ENCODE measurements at places on chromosomes 1 and 21.

- DNase-seq: no peak
These were observed 78.9 kb upstream of the LMO4 start for GRCh38 chr1:87249803-87250202.

DNA sequence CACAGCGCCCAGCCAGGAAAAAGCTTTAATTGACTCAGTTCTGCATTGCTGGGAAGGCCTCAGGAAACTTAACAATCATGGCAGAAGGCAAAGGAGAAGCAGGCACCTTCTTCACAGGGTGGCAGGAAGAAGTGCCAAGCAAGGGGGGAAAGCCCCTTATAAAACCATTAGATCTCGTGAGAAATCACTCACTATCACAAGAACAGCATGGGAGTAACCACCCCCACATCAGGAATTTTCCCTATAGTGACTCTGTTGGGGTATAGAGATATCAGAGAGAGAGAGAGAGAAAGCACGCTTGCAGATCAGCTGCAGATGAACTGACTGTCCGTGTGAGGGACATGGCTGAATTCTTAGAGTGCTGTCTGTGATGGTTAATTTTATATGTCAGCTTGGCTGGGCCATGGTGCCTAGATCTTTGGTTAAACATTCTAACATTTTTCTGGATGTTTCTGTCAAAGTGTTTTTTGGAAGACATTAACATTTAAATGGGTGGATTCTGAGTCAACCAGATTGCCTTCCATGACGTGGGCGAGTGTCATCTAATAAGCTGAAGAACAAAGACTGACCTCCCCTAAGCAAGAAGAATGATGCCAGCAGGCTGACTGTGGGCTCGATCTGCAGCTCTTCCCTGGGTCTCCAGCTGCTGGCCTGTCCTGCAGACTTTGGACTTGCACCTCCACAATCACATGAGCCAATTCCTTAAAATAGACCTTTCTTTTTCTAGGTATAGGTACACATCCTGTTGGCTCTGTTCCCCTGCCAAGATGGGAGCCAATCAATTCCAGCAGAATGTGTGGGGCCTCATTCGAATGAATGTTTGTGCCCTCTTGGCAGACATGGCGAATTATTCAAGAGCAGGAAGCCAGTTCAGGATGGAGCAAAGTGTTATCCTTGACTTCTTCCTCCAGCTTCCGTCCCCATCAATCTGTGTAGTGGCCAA, 21.4 kb upstream of the CPT2 start:
- peak; percentile 21 for DNase-seq

GRCh38 chr1:166950156-166950555, 25.2 kb downstream of the ILDR2 start:
- DNase-seq: no peak

GRCh38 chr1:6907201-6907600, 121.9 kb downstream of the CAMTA1 start:
- DNase-seq: no peak

GRCh38 chr1:93556291-93556690, 108.4 kb downstream of the FNBP1L start:
- no peak for DNase-seq

DNA sequence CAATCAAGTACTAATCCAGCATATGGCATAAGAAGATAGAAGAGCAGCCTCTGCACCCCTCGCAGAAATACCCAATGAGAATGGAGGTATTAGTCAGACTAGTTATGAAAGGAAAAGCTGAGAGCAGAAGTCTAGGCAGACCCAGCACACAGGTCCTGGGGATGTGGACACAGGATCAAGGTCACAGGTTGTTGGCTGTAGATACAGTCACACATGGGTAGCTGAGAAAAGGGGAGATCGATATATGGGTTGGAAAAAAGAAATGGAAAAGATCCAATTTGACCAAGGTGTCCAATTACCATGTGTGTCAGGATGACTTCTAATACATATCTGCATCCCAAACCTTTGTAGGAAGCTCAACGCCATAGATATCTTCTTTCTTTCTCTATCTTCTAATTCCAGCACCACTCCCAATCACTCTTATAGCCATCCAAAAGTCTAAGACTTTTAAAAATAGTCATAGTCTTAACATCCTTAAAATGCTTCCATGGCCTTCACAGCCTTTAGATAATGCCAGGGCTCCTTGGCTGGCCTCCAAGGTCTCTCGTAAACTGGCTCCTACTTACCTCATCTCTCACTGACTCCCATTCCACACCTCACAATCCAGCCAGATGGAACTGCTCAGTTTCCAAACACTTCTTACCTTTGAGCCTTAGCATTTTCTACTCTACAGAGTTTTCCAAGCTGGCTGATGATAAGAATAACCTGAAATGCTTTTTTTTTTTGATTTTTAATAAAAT, 8.3 kb upstream of the ZC3H11B start:
- no peak for DNase-seq

GRCh38 chr21:37199057-37199924, 67.8 kb downstream of the VPS26C start:
- no peak for DNase-seq

DNA sequence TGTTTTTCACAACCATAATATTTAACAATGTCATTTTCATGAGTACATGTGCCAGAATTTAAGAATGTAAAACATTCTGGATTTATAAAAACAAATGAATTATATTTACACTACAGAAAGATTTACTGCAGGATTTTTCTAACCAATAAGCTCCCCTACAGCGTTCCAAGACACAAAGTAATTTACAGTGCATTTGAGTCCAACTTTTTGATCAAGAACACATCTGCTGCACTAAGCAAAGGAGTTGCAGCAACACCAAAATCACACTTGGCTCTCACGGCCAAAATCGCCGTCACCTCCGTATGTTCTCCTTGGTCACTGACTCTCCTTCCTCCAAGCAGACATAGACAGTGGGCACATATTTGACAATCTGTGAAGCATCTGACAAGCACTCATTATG, 7.7 kb downstream of the VPS26C start:
- DNase-seq: no peak

GRCh38 chr1:87330057-87330884, 1.6 kb downstream of the LMO4 start:
- peak; percentile 66 for DNase-seq

- no peak for DNase-seq
These were observed 129.9 kb upstream of the ZNF644 start for GRCh38 chr1:91151702-91152101.

DNA sequence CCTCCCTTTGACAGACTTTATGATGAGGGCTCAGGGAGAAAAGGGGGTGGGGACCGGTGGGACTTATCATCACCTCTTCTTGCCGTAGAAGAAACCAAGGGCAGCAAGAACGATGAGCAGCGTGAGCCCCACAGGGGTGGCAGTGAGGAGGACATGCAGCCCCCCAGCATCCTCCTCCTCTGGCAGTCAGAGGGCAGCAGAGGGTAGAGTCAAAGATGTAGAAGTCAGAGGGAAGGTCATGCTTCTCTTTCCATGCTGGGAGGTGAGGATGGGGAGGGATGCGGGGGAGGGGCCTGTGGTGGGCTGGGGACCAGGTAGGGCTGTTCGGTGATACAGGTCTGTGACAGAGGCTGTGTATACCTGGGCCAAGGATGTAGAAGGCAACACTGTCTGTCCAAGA, 14.8 kb downstream of the INSRR start:
- DNase-seq: no peak

DNA sequence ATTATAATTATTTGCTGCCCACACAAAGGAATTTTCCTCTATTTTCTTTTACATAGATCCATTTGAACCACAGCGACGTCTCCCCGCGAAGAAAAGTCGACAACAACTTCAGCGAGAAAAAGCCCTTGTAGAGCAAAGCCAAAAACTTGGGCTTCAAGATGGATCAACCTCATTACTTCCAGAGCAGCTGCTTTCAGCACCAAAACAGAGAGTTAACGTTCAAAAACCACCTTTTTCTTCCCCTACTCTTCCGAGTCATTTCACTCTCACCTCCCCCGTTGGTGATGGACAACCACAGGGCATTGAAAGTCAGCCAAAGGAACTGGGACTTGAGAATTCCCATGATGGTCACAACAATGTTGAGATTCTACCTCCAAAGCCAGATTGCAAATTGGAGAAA, 7.2 kb downstream of the GORAB start:
- no peak for DNase-seq

DNA sequence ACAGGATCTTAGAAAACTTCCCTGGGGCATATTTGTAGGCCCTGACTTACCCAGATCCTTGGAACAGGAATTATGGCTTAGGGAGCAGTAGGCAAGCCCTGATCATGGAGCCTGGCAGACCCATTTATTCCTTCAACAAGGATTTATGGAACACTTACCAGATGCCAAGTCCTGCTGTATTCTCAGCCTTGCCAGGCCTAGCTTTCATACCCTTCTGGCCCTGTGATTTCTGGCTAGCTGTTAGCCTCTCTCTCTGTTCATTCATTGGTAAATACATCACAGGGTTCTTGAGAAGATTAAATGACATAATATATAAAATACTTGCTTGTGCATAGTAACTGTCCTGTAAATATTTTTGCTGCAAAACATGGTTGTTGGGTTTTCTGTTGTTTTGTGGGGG, 32.4 kb upstream of the SRP9 start:
- DNase-seq: no peak
